Stomach (tissue), 19 donors: ENCODE measurements at places on chromosomes 16 and 17. TPM values are rescaled to one million over a fixed set of nuclear protein-coding genes. Genes with fewer than 3 reads are reported as not detected.

GRCh38 chr16:9775998-9776397 lies 406.2 kb downstream of the GRIN2A start:
- H3K36me3 ChIP-seq = no peaks in the 10 kb centered on the region
- no peaks in the 10 kb centered on the region for H3K4me1 ChIP-seq
- no peak overlapping the region for H3K27ac ChIP-seq
- H3K27me3 ChIP-seq = no peaks in the 10 kb centered on the region
- DNase-seq = no peak

DNA sequence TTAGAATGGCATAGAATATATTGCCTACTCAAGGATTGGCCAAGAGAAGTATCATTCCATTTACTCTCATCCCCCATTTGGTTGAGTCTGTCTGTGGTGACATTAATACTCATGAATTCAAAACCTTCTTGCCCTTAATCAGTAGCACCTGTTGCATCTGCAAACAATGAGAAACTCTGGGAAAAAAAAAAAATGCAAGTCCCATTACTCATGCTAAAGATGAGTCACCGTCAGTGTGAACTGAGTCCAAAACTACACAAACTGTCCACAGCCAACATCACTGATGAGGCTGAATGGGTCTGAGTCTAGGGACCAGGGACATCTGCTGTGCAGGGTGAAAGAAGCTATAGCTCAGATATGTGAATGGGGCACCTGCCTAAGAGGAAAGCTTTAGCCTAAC lies 96.9 kb upstream of the ADAMTS18 start:
- no peaks in the 10 kb centered on the region for H3K36me3 ChIP-seq
- H3K4me1 ChIP-seq = no peaks in the 10 kb centered on the region
- no peak for DNase-seq
- no peaks in the 10 kb centered on the region for H3K27me3 ChIP-seq
- no peak overlapping the region for H3K27ac ChIP-seq

DNA sequence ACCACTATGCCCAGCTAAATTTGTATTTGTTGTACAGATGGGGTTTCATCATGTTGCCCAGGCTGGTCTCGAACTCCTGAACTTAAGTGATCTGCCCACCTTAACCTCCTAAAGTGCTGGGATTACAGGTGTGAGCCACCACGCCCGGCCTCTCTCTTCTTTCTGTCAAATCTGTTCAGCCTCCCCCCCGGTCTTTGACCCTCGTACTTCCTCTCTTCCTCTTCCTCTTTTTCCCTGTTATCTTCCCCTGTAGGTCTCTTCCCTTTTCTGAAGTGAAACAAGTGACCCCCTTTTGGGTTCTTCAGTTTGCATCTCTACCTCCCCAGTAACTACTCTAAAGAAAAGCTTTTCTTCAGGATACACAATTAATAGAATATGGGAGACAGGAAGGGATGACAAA lies 31.7 kb upstream of the DHX40 start:
- DNase-seq = no peak
- H3K4me1 ChIP-seq = peaks cover 7% of the 10 kb centered on the region
- no peaks in the 10 kb centered on the region for H3K36me3 ChIP-seq
- H3K27ac ChIP-seq = no peak overlapping the region
- H3K27me3 ChIP-seq = no peaks in the 10 kb centered on the region

- no peak overlapping the region for H3K4me3 ChIP-seq
- peaks cover 60% of the 10 kb centered on the region for H3K36me3 ChIP-seq
- no peak for DNase-seq
- H3K4me1 ChIP-seq = no peaks in the 10 kb centered on the region
- no peaks in the 10 kb centered on the region for H3K27me3 ChIP-seq
Measured at GRCh38 chr16:23085949-23086348, 63.3 kb downstream of the USP31 start.

GRCh38 chr17:10156599-10156947 lies 41.8 kb downstream of the GAS7 start:
- no peak overlapping the region for H3K4me3 ChIP-seq
- H3K27ac ChIP-seq = no peak overlapping the region
- H3K27me3 ChIP-seq = no peaks in the 10 kb centered on the region
- no peak for DNase-seq
- H3K36me3 ChIP-seq = no peaks in the 10 kb centered on the region
- peaks cover 14% of the 10 kb centered on the region for H3K4me1 ChIP-seq

- H3K27ac ChIP-seq = no peak overlapping the region
- no peaks in the 10 kb centered on the region for H3K27me3 ChIP-seq
- no peaks in the 10 kb centered on the region for H3K36me3 ChIP-seq
- H3K4me1 ChIP-seq = peaks cover 7% of the 10 kb centered on the region
- DNase-seq = no peak
Measured at GRCh38 chr16:50173316-50173715, 20.2 kb downstream of the TENT4B start.

DNA sequence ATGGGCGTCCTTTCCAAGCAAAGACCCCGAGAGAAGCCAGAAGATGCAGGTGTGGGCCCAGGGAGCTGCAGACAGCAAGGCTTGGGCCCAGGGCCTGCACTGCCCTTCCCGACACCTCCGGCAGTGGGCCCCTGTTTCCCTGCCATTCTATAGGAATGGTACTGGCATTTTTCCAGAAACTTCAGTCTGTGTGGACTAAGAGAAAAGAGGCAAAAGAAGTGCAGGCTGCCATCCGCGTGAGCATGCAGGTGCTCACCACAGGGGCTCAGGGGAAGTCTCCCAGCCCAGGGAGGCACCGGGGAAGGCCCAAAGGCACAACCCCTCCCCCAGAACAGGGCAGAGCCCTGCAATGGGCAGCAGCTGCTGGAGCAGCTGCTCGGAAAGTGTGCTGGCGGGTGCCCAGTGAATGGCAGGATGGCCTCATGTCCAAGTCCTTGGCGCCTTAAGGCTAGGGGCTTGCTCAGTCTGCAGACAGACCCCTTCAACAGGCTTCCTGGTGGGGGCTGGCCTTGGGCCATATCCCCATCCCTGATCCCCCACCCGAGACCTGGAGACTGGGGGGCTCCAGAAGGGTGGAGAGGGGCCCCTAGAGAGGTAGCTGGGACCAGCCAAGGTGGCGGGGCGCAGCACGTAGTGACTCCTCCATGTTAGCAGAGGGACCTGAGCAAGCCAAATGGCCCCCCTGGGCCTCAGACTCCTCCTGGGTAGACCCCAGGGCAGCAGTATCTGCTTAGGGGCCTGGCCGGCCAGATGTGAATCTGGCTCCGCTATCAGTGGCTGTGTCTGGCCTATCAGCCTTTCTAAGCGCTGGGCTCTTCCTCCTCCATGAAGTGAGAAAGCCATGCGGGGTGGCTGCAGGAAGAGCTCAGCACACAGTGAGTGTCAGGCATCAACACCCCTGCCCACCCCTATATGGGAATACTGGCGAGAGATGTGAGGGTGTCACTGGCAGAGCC lies 6.7 kb upstream of the TPPP3 start:
- H3K27ac ChIP-seq = no peak overlapping the region
- no peaks in the 10 kb centered on the region for H3K36me3 ChIP-seq
- H3K27me3 ChIP-seq = no peaks in the 10 kb centered on the region

DNA sequence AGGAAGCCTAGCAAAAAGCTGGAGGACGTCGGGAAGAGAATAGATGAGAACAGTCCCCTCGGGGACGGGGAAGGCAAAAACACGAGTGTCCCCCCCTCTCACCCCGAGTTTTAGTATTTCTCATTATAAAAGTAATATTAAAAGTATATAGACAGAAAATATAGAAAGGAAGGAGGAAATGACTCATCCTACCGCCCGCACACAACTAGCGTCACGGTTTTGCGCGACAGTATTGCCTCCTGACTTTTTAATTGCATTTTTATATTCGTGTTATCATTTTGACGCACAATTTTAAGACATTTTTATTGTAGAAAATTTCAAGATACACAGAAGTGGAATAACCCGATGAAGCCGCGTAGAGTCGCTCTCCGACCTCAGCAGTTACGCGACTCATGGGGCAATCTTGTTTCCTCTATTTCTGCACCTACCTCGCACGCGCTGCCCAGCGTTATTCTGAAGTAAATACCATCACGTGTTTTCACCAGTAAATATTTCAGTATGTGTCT lies 652 bp upstream of the SLC25A19 start:
- peak overlapping the region; percentile 82 for H3K4me3 ChIP-seq
- H3K27me3 ChIP-seq = no peaks in the 10 kb centered on the region
- peaks cover 14% of the 10 kb centered on the region for H3K36me3 ChIP-seq

GRCh38 chr17:47693731-47694580 lies at the start of gene TBKBP1:
Gene TBKBP1 (plus strand): TSS chr17:47694161. CDS start chr17:47696113, 1,952 bp downstream.
- peaks cover 42% of the 10 kb centered on the region for H3K4me1 ChIP-seq
- DNase-seq = no peak
- H3K36me3 ChIP-seq = peaks cover 16% of the 10 kb centered on the region
- peak within 1 kb of the TSS; percentile 96 for H3K4me3 ChIP-seq

- H3K4me1 ChIP-seq = peaks cover 11% of the 10 kb centered on the region
- H3K36me3 ChIP-seq = peaks cover 4% of the 10 kb centered on the region
- DNase-seq = no peak
- no peak overlapping the region for H3K4me3 ChIP-seq
- H3K27ac ChIP-seq = peak overlapping the region; percentile 3
- H3K27me3 ChIP-seq = no peaks in the 10 kb centered on the region
Measured at GRCh38 chr16:10565167-10565566, 15.2 kb downstream of the EMP2 start.

DNA sequence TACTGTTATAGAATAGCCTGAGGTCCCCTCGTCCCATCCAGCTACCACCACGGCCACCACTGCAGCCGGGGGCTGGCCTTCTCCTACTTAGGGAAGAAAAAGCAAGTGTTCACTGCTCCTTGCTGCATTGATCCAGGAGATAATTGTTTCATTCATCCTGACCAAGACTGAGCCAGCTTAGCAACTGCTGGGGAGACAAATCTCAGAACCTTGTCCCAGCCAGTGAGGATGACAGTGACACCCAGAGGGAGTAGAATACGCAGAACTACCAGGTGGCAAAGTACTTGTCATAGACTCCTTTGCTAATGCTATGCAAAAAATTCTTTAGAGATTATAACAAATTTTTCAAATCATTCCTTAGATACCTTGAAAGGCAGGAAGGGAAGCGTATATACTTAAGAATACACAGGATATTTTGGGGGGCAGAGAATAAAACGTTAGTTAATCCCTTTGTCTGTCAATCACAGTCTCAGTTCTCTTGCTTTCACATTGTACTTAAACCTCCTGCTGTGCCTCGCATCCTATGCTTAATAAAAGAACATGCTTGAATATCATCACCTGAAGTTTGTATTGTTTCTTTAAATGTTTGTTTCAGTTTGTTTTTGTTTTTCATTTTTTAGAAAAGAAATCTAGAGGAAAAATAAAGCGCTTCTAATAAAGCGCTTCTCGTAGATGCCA lies 388.3 kb downstream of the MAF start:
- no peaks in the 10 kb centered on the region for H3K27me3 ChIP-seq
- H3K4me1 ChIP-seq = peaks cover under 1% of the 10 kb centered on the region
- DNase-seq = no peak
- no peaks in the 10 kb centered on the region for H3K36me3 ChIP-seq
- no peak overlapping the region for H3K27ac ChIP-seq
- no peak overlapping the region for H3K4me3 ChIP-seq

GRCh38 chr16:30567991-30568638 lies 3.4 kb downstream of the ZNF688 start:
- H3K27me3 ChIP-seq = no peaks in the 10 kb centered on the region
- peaks cover 19% of the 10 kb centered on the region for H3K4me1 ChIP-seq
- no peak overlapping the region for H3K4me3 ChIP-seq

- no peaks in the 10 kb centered on the region for H3K27me3 ChIP-seq
- no peak overlapping the region for H3K27ac ChIP-seq
- no peaks in the 10 kb centered on the region for H3K36me3 ChIP-seq
- DNase-seq = no peak
Measured at GRCh38 chr17:66722341-66722740, 112.6 kb upstream of the CACNG5 start.

Gene TSNAXIP1
- total RNA-seq = 25.7 TPM

Gene ARL4D
- 11.2 TPM for total RNA-seq

Gene FOXK2
- 31.7 TPM for total RNA-seq

Gene C16orf87
- total RNA-seq = 6.7 TPM

Gene HOXB5
- not detected for total RNA-seq
